ENCODE measurements at places on chromosomes 12 and 14. TPM values are rescaled to one million over a fixed set of nuclear protein-coding genes. Genes with fewer than 3 reads are reported as not detected.
A peak's percentile ranks its signal among the peaks of the same experiment; 100 is the strongest.

GRCh38 chr14:72563676-72564075 is 330.2 kb downstream of the DPF3 start:
- DNase-seq, result no peak

- no peak for DNase-seq
Observed at GRCh38 chr12:26599096-26599695, 233.8 kb downstream of the ITPR2 start.

- DNase-seq, result no peak
Observed at GRCh38 chr14:56514663-56515371, 64.8 kb upstream of the TMEM260 start.

GRCh38 chr14:94451091-94451771 is 1.4 kb downstream of the SERPINA11 start:
- DNase-seq, result no peak

GRCh38 chr12:29309320-29309902 is 71.6 kb downstream of the ERGIC2 start:
- DNase-seq, result no peak

DNA sequence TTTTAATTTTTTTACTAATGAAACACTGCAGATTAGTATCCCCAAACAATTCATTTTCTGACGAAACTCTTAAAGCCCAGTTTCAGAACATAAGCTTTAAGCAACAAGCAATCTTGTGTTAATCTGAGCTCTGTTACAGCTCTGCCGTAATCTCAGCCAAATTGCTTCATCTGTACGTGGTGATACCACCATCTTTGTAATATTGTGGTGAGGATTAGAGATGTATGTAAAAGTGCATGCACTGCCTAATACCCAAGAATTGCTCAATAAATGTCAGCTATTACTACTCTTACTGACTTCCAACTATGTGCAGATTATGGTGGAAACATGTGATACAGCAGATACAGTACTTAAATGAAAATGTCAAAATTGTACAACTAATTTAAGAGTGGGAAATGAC is 1.8 kb downstream of the AKAP5 start:
- DNase-seq, result no peak

DNA sequence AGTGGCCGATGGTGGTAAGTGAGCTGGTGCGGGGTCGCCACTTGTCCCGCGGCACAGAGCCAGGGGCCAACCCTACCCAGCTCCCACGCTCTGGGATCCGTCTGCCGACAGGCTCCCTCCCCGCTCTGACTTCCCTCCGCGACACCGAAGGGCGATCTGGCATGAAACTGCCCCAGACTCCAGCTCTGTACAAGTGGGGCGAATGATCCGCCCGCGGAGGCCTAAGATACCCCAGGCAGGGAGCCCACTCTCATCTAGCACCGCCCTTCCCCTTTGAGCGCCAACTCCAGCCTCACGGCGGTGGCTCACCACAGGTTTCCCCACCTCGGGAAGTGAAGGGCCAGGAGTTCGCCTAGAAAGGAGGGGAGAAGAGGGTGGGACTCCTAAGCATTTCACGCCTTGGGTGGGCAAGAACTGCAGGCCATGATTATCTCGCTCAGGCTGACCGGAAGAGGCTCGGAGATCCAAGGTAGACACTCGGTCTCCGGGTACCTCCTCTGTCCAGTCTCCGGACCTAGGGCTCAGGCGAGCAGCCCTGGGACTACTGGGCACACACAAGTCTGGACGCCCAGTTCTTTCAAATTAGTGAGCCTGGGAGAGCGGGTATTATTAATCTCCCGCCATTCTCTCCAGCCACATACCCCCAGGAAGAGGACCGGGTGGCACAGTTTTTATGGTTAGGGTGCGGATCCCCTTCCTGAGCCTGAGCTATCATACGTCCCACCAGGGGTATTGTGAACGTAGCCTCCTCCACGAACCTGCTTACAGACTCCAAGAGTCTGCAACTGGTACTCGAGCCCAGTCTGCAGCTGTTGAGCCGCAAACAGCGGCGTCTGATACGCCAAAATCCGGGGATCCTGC is 849 bp downstream of the WNT1 start:
- DNase-seq, result no peak

DNA sequence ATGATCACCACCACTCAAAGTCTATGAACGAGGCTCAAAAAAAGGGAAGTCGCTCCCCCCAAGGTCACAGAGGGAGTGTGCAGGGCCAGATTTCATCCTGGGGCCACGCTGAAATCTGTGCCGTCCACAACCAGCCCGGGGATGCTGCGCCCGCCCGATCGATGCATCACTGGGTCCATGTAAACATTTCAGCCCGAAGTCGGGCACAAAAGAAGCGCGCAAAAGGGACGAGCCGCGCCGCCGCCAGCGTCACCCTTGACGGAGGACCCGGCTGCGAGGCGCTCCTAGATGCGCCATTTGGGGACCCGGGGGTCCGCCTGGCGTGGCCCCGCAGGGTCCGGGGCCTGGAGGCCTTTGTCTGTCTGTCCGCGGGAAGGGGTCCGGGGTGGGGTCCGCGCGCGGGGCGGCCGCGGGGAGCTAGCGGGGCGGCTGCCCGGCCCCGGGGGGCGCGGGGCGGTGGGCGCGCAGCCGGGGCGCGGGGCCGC is 503 bp downstream of the FBXO21 start:
- DNase-seq, result peak; percentile 53

- peak; percentile 82 for DNase-seq
Observed at GRCh38 chr12:989751-990660, 1.0 kb upstream of the ERC1 start.

GRCh38 chr14:38207736-38208617 is at the start of gene SSTR1:
TSS of gene SSTR1 (plus strand) at chr14:38207904. CDS start at chr14:38209390, 1,486 bp downstream.
- no peak for DNase-seq

GPX2 gene
- not detected for total RNA-seq

PMCH gene
- not detected for total RNA-seq

TPPP2 gene
- 0.81 TPM for total RNA-seq

TMEM52B gene
- not detected for total RNA-seq

TRPV4 gene
- total RNA-seq, result 0.35 TPM

Data from Right ventricle myocardium superior (tissue), 1 donor.